Activated CD4-positive, alpha-beta T cell treated with anti-CD3 and anti-CD28 coated beads for 4 hours (primary cell): ENCODE measurements at places on chromosomes 16 and 17.

GRCh38 chr17:37614823-37615222, 5.6 kb upstream of the SYNRG start:
- DNase-seq, result no peak

- no peak for DNase-seq
These were observed 5.0 kb upstream of the ZNF750 start for GRCh38 chr17:82844796-82845162.

- DNase-seq, result peak; percentile 61
These were observed 7.9 kb upstream of the SOST start for GRCh38 chr17:43766413-43767052.

DNA sequence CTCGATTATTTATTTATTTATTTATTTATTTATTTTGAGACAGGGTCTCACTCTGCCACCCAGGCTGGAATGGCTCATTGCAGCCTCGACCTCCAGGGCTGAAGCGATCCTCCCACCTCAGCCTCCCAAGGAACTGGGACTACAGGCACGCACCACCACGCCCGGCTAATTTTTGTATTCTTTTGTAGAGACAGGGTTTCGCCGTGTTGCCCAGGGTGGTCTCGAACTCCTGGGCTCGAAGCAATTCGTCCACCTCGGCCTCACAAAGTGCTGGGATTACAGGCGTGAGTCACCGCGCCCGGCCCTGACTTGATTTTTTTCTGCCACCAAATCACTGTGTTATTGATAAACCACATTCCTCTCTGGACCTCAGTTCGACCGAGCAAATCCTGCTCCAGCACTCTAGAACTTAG, 758 bp upstream of the RPL23A start:
- DNase-seq, result no peak

GRCh38 chr17:48426019-48426665, 3.9 kb downstream of the SKAP1 start:
- no peak for DNase-seq

- DNase-seq, result no peak
These were observed 1.6 kb downstream of the CCP110 start for GRCh38 chr16:19525385-19525723.

GRCh38 chr16:1650131-1650530, 27.9 kb upstream of the JPT2 start:
- DNase-seq, result no peak
